Stimulated activated CD4-positive, alpha-beta T cell treated with anti-CD3 and anti-CD28 coated beads, TNF-alpha, amount 100 ng/mL, for 24 hours (primary cell): ENCODE measurements at places on chromosomes 12 and 14.

- no peak for DNase-seq
Observed at GRCh38 chr14:61588419-61588901, 106.9 kb upstream of the HIF1A start.

- DNase-seq, result no peak
Observed at GRCh38 chr12:51127050-51127729, 43.8 kb upstream of the CSRNP2 start.

- DNase-seq, result no peak
Observed at GRCh38 chr12:27824126-27824842, 44.2 kb upstream of the MANSC4 start.

DNA sequence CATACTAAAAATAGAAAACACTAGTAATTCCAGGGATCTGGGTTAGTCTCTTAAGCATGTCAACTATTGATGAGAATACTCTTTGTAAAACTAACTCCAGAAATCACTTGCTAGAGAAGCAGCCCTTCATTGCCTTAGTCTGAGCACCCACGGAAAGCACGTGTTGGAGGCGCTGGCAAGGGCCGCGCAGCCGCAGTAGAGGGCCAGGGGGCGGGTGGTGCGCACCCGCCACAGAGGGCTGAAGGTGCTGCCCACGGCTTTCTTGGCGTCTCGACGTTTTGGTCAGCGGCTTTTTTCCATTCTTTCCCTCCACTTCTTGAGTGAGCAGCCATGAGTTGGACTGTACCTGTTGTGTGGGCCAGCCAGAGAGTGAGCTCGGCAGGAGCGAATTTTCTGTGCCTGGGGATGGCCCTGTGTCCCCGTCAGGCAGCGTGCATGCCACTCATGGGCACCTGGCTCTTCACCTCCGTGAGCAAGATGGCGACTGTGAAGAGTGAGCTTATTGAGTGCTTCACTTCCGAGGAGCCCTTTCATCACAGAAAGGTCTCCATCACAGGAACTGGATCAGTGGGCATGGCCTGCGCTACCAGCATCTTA, 68.4 kb upstream of the PPM1H start:
- DNase-seq, result no peak

- no peak for DNase-seq
Observed at GRCh38 chr12:115504306-115505290, 772.9 kb downstream of the MED13L start.

DNA sequence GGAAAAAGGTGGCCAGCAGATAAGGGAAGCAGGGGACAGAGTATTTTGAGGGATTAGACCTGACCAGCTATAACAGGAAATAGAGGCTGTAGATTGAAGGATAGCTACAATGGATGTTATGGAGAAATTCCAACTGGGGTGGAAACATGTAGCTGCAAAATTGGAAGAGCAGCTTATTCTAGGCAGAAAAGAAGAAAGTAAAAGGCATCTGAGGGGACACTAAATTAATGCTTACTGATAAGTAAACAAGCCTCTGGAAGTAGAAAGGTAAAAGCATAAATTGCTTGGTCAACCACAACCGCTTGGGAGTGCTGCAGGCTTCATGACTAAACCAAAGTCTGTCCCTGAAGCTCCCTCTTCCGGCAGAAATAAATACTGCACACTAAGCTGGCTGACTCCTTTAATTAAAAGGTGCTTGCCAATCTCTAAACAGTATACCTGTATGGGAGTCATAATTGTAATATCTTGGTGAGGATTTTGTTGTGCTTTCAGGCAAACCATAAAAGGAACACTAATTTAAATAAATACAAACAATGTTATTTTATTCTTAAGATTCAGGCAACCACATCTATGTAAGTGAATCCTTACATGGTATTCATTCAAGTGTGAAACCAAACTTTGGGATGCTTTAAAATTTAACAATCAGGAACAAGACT, 7.7 kb downstream of the UBC start:
- peak; percentile 93 for DNase-seq

GRCh38 chr14:81178063-81178462, 42.7 kb downstream of the GTF2A1 start:
- no peak for DNase-seq

GRCh38 chr14:53525608-53526007, 372.5 kb upstream of the DDHD1 start:
- DNase-seq, result no peak

GRCh38 chr12:101780599-101780998, 41.3 kb upstream of the SYCP3 start:
- no peak for DNase-seq
